ENCODE measurements at places on chromosomes 4 and X.

DNA sequence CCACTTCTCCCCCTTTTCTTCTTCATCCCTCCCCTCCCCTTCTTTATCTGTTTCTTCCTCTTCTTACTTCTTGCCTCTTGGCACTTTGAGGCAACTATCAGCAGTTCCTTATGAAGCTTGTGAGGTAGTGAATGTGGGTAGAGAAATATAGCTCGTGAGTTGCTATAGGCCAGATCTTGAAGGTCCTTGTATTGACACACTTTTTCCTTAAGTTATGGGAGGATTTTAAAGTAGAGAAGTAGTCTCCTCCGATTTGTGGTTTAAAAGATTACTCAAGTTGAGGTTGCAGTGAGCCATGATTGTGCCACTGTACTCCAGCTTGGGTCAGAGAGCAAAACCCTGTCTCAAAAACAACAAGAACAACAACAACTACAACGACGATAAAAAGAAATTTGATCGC is 3.4 kb upstream of the RRAGB start:
- no peak for DNase-seq

DNA sequence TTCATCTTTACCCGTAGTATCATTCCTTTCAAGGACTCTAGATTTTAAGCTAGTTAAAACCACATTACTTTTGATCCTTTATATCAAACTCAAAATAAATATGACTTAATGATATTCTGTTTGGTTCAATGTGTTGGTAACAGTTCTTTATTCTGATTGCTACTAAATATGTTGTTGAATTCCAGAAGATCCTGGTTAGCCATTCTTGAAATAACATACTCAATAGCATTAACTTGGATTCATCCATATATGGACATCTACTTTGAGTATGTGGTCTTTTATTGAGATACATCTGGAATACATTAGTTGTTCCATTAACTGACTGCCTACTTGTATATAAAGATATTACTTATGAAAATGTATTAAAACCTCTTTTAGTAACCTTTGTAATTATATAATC is 27.5 kb upstream of the PCDH18 start:
- DNase-seq, result no peak

DNA sequence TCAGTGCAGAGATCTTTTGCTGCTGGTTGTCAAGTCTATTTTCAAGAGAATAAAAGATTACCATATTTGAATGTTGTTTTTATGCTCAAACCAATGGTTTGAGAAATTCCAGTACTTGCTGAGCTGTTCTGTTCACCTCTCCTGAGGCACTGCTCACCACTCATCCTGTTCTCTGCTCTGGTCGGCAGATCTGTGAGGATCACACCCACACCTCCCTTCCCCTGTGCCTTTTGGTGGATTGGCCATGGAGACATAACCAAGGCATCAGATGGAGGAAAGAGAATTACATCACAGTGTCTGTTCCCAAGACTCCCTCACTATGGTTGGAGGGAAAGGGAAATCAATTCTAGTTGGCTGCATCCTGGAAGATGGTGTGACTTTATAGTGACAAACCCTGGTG is 391.6 kb downstream of the ARHGAP24 start:
- no peak for DNase-seq

DNA sequence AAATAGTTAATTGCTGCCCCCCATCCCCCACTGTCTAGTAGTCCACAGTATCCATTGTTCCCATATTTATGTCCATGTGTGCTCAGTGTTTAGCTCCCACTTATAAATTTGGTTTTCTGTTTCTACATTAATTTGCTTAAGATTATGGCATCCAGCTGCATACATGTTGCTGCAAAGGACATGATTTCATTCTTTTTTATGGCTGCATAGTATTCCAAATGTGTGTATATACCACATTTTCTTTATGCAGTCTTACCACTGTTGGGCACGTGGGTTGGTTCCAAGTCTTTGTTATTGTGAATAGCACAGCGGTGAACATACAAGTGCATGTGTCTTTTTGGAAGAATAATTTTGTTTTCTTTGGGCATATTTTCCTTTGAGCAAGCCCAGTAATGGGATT is 113.0 kb upstream of the LNX1 start:
- no peak for DNase-seq

DNA sequence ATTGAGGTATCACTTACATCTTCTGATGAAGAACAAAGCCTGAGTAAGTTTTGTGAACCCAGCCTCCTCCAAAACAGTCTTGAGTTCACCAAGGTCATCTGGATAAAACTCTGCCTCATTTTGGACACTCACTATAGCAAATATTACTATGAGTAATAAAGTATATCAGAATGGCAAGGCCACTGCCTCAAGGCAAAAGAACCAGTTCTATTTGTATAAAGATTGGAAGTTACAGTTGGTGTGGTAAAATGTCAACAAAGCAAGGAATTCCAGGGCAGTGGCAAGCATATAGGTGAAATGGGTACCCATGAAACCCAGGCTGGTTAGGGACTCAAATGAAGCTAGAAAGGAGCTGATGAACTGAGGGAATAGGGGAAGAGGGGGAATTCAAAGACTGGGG is 2.4 kb upstream of the ARHGEF6 start:
- DNase-seq, result no peak

- peak; percentile 5 for DNase-seq
Measured at GRCh38 chrX:137363559-137363958, 202.4 kb upstream of the ZIC3 start.

- no peak for DNase-seq
Measured at GRCh38 chr4:53221832-53222480, 143.9 kb downstream of the SCFD2 start.

GRCh38 chrX:387729-388128 is 1.0 kb upstream of the PPP2R3B start:
- DNase-seq, result no peak

DNA sequence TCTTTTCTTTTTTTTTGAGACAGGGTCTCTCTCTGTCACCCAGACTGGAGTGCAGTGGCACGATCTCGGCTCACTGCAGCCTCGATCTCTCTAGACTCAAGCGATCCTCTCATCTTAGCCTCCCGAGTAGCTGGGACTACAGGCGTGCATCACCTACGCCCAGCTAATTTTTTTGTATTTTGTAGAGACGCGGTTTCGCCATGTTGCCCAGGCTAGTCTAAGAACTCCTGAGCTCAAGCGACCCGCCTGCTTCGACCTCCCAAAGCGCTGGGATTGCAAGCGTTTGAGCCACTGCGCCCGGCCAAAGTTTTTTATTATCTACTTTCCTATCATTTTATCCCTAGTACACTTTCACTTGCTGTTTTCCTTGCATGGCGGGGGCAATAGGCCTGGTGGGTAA is 1.4 kb downstream of the UBA6 start:
- no peak for DNase-seq

DNA sequence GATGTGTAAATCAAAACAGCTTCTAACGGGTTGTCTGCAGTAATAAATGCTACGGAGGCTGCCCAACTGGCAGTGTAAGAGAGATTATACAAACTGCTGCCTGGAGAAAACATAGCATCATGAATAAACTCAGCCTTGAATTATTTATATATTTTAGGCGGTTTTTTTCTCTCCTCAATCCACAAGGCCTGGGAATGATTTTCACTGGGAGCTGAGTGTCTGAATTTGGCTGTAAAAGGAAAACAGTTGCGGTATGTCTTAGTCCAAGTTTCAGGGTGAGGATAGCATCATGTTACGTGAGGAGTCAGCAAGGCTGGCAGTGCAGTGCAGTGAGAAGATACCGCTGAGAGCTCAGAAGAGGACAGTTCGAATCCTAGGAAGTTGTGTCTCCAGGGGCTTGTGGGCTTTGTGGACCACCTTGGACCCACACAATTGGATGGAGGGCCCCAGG is 291.5 kb upstream of the BOD1L1 start:
- no peak for DNase-seq

- no peak for DNase-seq
Measured at GRCh38 chrX:30830326-30830943, 58.6 kb downstream of the TAB3 start.

DNA sequence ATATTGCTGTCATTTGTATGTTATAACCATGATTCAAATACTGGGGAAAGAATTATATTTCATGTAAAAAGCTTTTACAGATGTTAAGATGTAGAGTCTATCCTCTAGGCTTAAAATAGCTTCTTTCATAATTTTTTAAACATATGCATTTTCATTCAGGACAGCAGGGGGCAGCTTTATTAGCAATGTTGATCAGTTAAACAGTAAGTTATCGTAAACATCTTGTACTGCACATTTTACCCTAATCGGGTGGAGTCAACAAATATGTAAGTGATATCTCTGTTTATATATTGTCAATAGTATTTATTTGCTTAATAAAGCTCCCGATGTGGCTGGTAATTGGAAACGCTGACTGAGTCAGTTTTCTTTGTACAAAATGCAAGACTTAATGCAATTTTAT is 142.5 kb upstream of the MED14 start:
- DNase-seq, result no peak

DNA sequence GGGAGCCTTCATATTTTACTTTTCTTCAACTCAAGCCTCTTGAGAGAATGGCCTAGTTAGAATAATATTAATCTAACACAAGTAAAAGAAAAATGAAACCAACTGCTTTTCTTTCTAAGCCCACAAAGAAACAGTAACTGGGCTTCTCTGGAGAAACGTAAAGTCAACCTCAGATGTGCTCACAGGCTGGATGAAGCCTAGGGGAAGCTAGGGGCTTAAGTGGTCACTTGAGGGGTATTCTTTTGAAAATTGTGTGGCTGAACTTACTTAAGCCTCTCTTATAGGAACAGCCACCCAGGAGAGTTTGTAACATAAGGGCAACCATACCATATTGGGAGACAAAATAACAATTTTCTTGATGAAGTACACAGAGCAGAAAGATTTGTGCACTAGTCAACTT is 279.0 kb downstream of the SPRY1 start:
- no peak for DNase-seq

GRCh38 chrX:66042307-66043077 is 2.6 kb upstream of the VSIG4 start:
- DNase-seq, result no peak

DNA sequence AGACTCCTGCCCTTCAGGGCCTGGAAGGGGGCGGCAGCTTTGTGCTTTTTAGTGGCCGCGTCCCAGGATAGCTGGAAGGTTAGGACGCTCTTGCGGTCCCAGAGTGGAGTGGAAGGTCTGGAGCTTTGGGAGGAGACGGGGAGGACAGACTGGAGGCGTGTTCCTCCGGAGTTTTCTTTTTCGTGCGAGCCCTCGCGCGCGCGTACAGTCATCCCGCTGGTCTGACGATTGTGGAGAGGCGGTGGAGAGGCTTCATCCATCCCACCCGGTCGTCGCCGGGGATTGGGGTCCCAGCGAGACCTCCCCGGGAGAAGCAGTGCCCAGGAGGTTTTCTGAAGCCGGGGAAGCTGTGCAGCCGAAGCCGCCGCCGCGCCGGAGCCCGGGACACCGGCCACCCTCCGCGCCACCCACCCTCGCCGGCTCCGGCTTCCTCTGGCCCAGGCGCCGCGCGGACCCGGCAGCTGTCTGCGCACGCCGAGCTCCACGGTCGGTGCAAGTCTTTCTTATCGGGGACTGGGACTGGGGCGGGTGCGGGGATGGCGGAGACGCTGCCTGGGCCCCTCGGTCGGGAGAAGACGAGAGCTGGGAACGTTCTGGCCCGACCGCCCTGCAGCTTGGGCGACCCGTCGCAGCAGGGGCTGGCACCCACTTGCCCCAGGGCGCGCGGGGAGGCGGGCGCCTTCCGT is at the start of gene EDNRA:
EDNRA (plus strand) TSS at position 207 of the 686 bp plus-strand sequence. CDS start 4,585 bp downstream, outside the sequence.
- DNase-seq, result peak; percentile 68

GRCh38 chrX:142671036-142671435 is 354.7 kb upstream of the SPANXN4 start:
- DNase-seq, result no peak

- DNase-seq, result no peak
Measured at GRCh38 chrX:79259073-79259689, 108.0 kb downstream of the ITM2A start.

GRCh38 chr4:114615435-114615834 is 16.8 kb downstream of the UGT8 start:
- DNase-seq, result no peak

- DNase-seq, result peak; percentile 38
Measured at GRCh38 chr4:107519053-107519452, 201.0 kb downstream of the PAPSS1 start.

DNA sequence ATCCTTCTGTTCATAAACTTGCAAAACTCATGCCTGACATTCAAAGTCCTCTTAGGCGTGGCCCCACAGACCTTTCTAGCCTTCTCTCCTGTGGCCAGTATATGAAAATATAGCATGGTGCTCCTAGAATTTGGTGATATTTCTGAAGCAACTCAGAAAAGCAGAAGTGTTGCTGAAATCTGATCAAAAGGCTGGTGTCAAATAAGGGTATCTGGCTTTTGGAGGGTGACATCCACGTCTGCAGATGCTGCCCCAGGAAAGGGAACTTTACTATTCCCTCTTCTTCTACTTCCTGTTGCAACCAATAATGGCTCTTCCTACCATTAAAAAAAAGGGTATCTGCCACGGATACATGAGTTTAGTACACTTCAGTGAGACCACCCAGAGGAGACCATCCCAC is 83.9 kb upstream of the RPS6KA3 start:
- no peak for DNase-seq

DNA sequence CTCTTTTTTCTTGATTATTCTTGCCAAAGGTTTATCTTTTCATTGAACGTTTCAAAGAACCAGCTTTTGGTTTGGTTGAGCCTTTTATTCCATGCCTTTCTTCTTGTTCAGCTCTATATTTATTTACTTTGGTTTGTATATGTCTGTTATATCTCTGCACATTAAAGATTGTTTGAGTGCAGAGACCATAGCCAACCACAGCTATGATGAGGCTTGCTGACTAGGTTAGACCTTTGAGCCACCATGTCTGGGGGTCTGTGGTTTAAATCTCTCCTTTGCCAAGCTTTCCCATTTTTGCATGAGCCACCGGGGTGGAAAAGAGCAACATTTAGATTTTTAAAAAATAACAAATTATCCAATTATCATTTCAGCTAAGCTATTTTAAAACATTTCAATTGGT is 96.1 kb downstream of the NHS start:
- no peak for DNase-seq

DNA sequence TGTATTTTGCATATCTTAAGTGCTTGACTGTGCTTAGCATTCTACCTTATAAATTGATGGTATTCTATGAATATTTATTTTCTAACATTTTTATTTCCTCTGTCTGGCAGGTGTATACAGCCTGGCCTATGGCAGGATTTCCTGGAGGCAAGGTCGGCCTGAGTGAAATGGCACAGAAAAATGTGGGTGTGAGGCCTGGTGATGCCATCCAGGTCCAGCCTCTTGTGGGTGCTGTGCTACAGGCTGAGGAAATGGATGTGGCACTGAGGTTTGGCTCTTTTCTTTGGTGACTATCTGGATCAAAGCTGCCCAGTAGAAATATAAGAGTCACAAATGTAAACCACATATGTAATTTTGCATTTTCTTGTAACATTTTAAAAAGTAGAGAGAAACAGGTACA is 6.5 kb upstream of the NUDT6 start:
- no peak for DNase-seq

GRCh38 chr4:985123-985830 is 1.6 kb upstream of the IDUA start:
- DNase-seq, result peak; percentile 88

- DNase-seq, result no peak
Measured at GRCh38 chr4:99518601-99519295, 7.9 kb downstream of the C4orf17 start.

Measured in iPS-NIHi11 (cell line).